ENCODE measurements at places on chromosomes 12 and 14.

DNA sequence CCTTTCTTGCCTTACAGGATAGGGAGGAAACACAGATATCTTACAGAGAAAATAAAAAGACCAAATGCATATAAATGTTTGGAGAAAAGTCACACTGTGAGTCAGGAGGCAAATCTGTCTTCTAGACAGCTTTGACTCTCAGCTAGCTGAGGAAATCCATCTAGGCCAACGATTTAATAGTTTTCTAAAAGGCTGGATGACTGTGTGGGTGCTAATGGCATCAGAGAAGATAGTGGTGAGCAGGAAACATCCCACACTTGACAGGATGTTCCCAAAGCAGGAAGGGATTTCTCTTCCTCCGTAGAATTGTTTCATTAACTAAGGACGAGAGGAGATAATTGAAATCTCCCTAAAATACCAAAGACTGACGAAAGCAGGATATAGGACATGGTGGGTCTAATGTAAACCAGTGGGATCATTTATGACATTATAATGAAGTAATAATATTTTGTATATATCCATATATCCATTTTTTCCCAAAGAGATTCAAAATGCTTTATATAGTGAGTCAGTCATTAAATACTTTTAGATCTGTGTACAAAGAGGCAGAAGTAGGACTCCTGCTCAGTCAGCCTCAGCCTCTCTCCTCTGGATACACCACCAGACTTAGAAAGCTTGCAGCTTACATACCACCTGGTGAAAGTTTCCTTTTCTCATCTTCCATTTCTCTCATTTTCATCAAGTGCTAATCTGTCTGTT lies 44.3 kb upstream of the PSMA6 start:
- DNase-seq, result no peak

DNA sequence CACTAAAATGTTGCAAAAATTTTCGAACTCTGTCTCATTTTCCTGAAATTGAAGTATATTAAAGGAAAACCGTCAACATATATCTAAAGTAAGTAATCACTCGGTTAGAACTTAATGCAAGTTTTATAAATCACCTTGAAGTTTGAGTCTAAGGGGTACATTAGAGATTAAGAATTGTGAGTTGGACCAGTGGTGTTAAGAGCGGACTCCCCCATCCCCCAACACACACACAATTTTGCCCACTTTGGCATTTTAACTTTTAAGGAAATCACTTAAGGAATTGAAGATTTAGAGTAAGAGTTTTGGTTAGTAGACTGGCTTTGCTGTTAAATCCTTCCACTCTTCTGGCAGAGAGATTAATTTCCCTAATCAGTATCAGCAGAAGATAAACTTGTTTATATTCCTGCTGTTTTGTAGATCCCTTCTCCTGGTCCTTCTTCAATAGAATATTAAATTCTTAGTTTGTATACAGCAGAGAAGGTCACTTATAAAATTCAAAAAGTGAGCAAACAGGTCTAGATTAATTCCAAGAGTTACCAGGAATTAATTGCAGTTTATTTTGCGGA lies 1.5 kb downstream of the HIF1A start:
- no peak for DNase-seq

DNA sequence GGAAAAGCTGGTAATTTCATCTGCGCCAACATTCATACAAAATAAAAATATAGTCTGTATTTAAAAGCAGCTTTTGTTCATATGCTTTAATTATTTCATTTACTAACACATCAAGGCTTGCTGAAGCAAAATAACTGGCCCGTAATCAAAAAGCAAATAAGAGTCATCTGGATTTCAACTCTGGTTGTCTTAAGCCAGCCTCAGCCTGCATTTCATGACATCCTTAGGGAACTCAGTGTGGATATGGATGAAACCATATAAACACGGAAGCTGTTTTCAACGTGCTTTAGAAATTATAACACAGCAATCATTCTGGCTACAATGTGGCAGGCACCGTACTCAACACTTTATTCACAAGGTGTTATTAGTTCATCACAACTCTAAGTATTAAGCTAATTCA lies 852 bp downstream of the COX16 start:
- no peak for DNase-seq

GRCh38 chr12:100963381-100963780 lies 168.8 kb downstream of the ANO4 start:
- no peak for DNase-seq

Measured in HS-27A (cell line).